ENCODE measurements at places on chromosomes 5 and 9.

- no peak for DNase-seq
These were observed 24.0 kb upstream of the SLC9A3 start for GRCh38 chr5:548256-548655.

DNA sequence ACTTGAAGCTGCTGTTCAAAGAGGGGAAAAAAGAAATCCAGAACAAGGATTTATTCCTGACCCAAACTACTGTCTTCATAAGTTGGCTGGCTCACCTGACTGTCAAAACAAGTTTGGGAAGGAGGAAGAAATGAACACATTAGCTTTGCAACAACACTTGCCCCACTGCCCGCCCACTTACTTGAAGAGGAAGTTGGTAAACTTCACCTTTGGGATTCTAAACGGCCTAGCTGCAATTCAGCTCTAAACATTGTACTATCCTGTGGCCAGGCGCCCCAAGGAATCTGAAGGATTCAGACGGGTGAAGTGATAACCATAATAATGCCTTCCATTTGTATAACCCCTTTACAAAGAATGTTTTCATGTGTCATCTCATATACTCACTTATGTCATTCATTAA, 199.4 kb downstream of the ARRDC3 start:
- DNase-seq, result no peak

- no peak for DNase-seq
These were observed 4.2 kb upstream of the PTGES start for GRCh38 chr9:129757045-129757444.

- DNase-seq, result no peak
These were observed 162.5 kb downstream of the ZNF462 start for GRCh38 chr9:107025260-107026035.

- no peak for DNase-seq
These were observed 187.7 kb downstream of the BRINP1 start for GRCh38 chr9:119181561-119181960.
